ENCODE measurements at places on chromosomes 2 and 18. TPM values are rescaled to one million over a fixed set of nuclear protein-coding genes. Genes with fewer than 3 reads are reported as not detected.

GRCh38 chr2:80154231-80154915 is 150.2 kb downstream of the LRRTM1 start:
- H3K27ac ChIP-seq, result no peak overlapping the region
- H3K36me3 ChIP-seq, result no peaks in the 10 kb centered on the region
- DNase-seq, result no peak
- H3K4me3 ChIP-seq, result no peak overlapping the region
- no peaks in the 10 kb centered on the region for H3K27me3 ChIP-seq
- H3K4me1 ChIP-seq, result no peaks in the 10 kb centered on the region

DNA sequence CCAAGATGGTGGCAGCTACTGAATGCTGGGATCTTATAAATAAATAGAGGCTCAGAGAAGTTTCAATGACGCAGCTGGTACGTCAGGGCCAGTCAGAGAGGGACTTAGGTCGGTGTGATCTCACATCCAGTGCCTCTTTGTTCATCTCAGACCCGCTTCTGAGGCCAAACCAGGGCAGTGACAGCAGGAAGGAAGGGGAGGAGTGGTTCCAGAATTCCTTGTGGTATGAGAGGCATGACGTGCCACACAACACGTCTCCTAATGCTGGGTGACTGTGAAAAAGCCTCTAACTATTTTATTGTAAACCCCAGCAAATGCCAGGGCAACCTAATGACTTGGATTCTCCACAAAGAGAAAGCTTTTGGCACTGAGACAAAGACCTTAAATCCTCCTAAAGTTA is 423.3 kb downstream of the LPIN1 start:
- no peak for DNase-seq
- H3K4me1 ChIP-seq, result no peaks in the 10 kb centered on the region
- no peak overlapping the region for H3K27ac ChIP-seq
- H3K36me3 ChIP-seq, result no peaks in the 10 kb centered on the region

The AGBL5 gene
- total RNA-seq, result 25.2 TPM

The ALPG gene
- not detected for total RNA-seq

The APCDD1 gene
- 0.51 TPM for total RNA-seq

The RBBP8 gene
- total RNA-seq, result 55.6 TPM

The COL4A3 gene
- 17.6 TPM for total RNA-seq

The ANKRD30BL gene
- not detected for total RNA-seq

The SLC19A3 gene
- 63.8 TPM for total RNA-seq
